Right ventricle myocardium superior (tissue), 1 donor: ENCODE measurements at places on chromosomes 11 and 22.

DNA sequence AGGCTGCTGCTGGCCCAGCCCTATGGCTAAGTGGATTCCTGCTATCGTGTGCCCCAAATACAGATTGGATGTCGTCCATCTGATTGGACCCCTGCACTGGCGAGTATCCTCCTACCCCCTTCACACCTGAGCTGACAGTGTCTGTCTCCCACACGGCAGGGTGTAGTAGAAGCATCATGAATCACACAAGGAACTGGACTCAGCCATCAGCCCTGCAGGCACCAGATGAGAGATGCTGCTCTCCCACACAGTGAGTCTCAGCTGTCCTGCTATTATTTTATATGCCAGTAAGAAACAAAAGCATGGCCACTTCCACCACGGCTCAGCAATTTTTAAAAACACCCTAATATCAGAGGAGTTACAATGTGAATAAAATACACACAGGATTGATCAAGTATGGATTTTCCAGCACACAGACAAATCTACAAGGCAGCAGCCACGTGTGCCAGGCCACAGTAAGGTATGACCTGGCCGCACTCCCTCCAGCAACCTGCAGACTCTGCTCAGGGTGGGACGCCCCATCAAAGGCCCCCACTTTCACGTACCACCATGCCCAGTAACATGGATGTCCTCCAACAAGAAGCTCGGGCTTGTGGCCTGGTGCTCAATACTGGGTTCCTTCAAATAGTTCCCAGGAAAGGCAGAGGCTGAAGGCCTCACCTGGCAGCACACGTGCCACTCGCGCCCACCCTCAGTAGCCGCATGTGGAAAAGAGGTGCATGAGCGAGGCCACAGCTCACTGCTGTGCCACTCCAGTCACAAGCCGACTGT lies 16.4 kb upstream of the SLC25A1 start:
- DNase-seq = no peak

GRCh38 chr11:70519117-70519516 lies 120.8 kb downstream of the CTTN start:
- no peak for DNase-seq

DNA sequence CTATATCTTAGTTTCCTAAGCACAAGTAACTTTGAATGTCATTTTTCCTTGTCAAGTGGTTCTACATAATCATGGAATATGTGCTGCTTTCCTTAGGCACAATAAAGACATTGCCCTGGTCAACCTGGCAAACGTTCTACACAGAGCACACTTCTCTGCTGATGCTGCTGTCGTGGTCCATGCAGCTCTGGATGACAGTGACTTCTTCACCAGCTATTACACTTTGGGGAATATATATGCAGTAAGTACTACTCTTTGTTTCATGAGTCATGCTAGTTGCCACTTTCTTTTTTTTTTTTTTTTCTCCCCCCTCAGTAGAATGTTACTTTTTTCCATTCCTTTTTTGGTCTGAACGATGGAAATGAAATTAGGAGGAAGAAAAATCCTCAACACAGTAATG lies 38.5 kb downstream of the TTC17 start:
- DNase-seq = no peak

DNA sequence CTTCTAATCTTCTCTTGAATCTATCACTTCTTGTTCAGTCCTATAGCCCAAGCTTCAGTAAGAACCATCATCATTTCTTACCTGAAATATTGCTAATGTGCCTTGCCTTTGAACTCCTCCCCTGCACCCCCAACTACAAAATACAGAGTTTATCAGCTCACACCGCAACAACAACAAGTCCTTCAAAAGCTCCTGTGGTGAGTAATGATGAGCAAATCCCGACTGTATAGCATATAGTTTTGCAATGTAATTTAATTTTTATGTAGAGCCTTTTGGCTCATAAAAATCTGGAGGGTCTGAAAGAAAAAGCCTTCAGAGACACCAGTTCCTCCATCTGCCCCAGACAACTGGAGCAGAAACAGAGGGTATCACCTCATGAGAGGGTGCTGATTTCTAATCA lies 124.7 kb downstream of the ARHGAP32 start:
- DNase-seq = no peak

DNA sequence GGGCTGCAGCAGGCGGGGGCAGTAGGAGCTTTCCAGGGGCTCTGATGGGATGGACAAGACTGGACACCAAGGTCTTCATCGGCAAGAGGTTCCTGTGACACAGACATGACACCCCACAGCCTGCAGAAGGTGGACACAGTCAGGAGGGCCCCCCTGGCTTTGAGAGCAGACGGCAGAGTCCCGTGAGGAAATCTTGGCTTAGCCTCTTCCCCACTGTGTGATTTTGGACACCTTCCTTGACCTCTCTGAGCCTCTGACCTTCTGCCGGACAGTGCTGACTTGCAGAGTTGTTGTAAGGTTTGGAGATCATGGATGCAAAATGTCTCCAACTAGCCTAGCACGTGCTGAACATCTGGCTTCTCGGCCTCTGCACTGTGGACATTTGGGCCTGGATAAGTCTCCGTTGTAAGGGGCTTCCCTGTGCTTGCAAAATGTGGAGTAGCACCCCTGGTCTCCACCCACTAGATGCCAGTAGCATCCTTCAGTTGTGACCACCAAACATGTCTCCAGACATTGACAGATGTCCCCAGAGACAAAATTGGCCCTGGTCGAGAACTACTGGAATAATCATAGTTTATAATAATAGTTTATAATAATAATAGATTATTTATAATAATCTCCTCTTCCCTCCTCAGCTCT lies 54.6 kb downstream of the MCM5 start:
- DNase-seq = peak; percentile 33

- no peak for DNase-seq
Measured at GRCh38 chr11:18010121-18010670, 2.7 kb downstream of the SERGEF start.

GRCh38 chr11:57444362-57445121 lies 15.8 kb upstream of the RTN4RL2 start:
- no peak for DNase-seq

DNA sequence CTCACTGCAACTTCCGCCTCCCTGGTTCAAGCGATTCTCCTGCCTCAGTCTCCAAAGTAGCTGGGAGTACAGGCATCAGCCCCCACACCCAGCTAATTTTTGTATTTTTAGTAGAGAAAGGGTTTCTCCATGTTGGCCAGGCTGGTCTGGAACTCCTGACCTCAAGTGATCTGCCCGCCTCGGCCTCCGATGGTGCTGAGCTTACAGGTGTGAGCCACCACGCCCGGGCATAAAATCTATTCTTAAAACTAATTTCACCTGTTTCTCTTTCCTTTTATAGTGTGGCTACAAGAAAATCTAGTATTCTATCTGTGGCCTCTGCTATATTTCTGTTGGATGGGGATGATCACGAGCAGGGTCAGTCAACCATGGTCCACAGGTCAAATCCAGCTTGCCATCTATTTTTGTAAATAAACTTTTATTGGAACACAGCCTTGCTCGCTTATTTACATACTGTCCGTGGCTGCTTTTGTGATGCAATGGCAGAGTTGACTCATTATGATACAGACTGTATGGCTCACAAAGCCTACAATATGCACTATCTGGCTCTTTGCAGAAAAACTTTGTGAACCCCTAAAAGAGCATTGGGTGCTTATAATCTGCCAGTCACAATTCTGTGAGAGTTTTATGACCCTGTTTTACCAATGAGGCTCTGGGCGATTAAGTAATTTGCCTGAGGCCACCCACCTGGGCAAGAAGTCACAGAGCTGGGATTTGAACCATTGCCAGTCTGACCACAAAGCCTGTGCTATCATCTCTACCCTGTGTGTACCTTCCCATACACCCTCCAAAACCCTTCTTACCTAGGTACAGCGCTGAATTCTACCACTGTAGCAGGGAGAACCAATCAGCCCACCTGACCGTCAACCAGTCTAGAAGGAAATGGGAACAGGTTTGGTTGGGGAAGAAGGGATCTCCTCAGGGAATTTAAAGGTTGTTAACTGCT lies 28.3 kb downstream of the SLC1A2 start:
- no peak for DNase-seq

DNA sequence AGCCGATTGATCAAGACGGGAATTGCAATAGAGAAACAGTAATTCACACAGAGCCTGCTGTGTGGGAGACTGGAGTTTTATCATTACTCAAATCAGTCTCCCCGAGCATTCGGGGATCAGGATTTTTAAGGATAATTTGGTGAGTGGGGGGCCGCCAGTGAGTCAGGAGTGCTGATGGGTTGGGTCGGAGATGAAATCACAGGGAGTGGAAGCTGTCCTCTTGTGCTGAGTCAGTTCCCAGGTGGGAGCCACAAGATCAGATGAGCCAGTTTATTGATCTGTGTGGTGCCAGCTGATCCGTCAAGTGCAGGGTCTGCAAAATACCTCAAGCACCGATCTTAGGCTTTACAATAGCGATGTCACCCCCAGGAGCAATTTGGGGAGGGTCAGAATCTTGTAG lies 15.5 kb downstream of the MTFP1 start:
- DNase-seq = no peak

DNA sequence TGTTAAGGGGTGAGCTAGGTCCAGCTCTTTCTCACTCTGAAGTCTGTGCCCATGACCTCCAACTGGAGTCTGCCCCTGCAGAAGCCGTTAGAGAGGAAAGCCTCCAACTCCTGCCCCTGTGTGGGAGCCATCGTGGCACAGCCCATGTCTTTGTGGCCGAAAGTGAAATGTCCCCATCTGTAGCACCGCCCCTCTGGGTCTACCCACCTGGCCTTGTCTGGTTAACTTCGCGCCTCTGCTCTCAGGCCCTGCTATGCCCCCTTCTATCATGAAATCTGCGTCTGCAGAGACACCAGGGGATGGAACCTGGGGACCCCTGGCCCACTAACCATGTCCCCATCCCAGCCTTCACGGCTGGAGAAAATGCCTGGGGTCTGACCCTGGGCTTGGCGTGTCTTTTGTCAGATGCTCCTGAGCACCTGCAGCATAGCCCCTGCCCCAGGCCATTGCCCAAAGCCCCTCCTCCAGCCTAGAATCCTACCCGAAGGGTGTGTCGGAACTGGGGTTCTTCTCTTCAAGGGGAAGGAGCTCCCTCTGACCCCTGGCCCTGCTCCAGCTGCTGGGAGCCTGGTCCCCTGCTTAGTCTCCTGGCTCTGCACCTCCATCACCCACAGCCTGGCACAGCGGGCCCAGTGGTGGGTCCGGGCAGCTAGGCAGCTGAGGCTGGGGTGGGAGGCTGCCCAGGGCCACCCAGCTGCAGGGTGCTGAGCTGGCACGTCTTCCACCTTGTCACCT lies 35.8 kb upstream of the HMOX1 start:
- DNase-seq = peak; percentile 35

GRCh38 chr11:128399251-128400121 lies 187.9 kb downstream of the ETS1 start:
- no peak for DNase-seq

GRCh38 chr22:44254811-44255210 lies 57.9 kb downstream of the SHISAL1 start:
- DNase-seq = no peak

- DNase-seq = no peak
Measured at GRCh38 chr11:82814379-82814778, 80.7 kb upstream of the FAM181B start.

GRCh38 chr11:125284245-125284850 lies 119.8 kb downstream of the PKNOX2 start:
- DNase-seq = no peak

- DNase-seq = no peak
Measured at GRCh38 chr11:30458541-30458940, 127.6 kb downstream of the MPPED2 start.

DNA sequence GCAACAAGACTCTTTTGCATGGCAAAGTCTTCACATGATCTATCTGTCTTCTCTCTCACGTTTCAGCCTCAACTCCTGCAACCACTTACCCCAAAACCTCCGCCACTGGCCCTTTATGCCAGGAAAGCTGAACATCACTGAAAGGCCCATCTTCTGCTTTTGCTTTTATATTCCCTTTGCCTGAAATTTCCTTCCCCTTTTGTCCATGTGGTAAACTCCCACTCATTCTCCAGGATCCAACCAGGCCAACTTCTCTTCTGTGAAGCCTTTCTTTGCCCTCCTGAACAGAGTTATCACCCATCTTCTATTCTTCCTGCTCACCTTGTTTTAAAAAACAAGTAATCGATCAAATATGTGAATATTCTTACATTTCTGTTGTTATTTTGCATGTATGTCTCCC lies 117.8 kb downstream of the WNT11 start:
- no peak for DNase-seq

DNA sequence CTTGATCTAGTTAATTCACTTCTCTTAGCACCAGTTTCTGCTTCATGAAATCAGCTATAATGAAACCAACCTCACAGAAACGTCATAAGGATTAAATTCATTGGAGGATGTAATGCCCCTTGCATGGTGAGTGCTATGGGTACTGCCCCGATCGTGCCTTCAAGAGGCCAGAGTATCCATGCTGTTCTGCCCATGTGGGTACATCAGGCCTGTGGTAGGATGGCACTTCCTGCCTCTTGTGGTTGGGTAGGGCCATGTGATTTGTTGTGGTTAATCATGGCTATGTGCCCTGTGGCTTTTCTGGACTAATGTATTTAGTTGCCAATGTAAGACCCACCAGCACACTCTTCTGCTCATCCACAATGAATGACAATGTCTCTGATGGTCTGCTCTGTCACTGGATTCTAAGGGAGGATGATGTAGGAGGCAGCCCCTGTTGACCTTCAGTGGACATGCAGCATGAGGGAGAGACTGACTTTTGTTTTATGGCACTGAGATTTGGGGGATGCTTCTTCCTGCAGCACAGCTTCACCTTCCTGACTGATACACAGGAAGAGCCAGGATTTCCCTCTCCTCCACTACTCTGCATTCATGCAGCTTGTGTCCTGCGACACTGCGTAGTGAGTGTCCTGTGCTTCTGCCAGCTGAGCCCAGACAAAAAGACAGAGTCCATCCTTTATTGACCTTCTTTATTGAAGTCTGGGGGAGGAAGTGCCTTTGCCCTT lies 66.2 kb downstream of the DHCR7 start:
- no peak for DNase-seq

- DNase-seq = peak; percentile 78
Measured at GRCh38 chr22:35465109-35465701, 65.3 kb downstream of the MCM5 start.

GRCh38 chr11:88521799-88522201 lies 184.3 kb upstream of the CTSC start:
- DNase-seq = no peak

DNA sequence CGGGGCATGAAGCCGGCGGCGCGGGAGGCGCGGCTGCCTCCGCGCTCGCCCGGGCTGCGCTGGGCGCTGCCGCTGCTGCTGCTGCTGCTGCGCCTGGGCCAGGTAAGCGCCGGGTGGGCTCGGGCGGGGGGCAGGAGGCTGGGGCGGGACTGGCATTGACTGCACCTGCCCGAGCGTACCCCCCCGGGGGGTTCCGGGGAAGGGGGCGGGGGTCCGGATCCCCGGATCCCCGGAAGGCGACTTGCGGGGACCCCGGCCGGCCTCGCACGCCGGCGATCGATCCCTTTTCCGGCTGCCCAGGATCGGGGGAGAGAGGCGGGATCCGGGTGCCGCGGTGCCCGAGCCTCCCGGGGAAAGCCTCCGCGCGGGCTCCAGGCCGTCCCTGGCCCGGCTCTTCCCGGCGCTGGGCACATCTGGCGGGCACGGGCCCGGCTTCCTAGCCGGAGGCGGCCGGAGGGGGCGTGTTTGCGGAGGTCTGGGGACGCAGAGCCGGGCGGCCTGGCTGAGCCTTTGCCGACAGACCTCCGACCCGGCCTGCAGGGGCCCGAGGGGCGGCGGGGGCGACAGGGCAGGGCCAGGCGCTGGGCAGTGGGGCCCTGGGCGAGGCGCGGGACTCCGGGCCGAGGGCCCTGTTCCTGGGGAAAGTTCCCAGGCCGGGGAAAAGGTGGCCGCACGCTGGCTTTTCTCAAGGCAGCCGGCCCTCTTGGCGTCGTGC lies 705 bp downstream of the PTPRJ start:
- peak; percentile 71 for DNase-seq
